ENCODE measurements at places on chromosomes 12 and 14.

- DNase-seq, result peak; percentile 33
Measured at GRCh38 chr14:69712599-69713088, 54.3 kb upstream of the SRSF5 start.

GRCh38 chr12:49979791-49980190 is 7.0 kb downstream of the AQP6 start:
- DNase-seq, result no peak

DNA sequence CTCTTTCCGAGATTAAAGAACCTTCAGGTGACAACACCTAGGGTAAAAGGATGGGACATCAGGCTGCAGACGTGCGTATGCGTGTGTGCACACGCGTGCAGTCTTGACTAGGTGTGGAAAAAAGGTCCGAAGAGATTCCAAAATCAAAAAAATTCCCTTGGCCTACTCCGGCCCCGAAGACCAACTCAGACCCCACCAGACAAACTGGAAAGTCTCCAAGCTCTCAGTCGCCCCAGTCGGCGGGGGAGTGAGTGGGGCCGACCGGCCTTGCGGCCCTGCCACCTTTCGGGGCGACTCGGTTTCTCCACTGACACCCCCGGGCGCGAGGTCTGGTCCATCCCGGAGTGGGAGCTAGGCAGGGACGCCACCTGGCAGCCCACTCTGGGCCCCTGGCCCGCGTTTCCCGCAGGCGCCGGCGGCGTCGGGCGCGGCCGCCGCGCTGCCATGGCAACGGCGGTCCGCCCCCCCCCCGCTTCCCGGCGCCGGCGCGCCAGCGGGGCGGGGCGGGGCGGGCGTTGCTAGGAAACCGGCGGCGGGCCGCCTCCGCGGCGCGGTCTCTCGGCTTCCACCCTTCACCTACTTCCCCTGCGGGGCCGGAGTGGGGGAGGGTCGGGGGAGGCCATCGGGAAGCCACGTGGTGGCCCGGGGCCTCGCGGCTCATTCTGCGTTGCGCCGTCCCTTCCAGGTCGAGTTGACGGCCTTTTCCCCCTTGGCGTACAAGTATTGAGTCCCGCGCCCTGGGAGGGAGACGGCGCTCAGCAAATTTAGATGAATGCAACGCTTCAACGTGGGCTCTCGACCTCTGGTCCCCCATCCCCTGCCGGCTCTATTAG is 253.1 kb downstream of the EFCAB11 start:
- no peak for DNase-seq

GRCh38 chr12:46210873-46211439 is 57.9 kb downstream of the SLC38A1 start:
- DNase-seq, result no peak

DNA sequence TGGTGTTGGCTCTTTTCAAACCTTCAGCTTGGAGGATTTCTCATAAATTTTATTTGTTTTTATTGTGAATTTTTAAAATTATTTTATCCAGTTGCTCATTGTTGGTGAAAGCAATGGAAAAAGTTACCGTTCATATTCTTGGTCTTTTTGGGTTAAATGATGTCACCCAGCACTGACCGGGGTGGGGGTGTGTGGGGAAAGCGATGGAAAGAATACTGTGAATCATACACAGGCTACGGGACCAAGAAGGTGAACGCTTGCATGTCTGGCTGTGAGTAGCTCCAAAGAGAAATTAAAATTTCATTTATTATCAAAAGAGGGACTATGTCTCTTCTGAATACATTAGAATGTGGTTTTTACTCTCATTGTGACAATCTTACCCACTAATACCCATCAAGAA is 430.1 kb downstream of the AEBP2 start:
- DNase-seq, result no peak

DNA sequence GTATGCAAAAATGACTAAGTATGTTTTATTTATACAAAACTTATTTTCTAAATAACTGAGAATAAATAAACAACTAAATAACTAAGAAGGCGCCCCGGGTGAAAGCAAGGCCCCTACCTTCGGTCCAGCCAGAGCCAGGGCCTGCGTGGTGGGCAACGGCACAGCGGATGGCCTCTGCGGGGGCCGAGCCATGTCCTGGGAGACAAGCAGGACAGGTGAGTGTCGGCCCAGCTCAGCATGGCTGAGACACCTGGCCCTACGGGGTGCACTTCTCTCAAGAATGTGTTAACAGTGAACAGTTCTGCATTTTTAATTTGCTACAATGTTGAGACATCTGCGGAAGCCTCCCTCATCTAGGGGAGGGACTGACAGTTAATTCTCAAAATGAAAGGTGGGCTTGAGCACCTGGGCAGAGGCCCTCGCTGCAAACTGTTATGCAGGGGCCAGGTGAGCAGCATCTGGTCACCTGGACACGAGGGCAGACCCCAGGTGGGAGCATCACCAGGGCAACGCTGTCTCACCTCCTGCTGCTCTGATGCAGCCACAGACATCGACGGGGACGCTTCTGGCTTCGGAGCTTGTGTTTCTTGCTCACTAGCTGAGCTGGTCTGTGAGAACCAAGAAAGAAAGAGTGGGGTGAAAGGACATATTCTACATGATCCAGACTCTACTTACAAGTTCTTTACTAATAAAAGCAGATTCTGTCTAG is 31.8 kb downstream of the AMN start:
- no peak for DNase-seq

GRCh38 chr12:68111995-68112394 is 47.5 kb downstream of the IFNG start:
- DNase-seq, result no peak

DNA sequence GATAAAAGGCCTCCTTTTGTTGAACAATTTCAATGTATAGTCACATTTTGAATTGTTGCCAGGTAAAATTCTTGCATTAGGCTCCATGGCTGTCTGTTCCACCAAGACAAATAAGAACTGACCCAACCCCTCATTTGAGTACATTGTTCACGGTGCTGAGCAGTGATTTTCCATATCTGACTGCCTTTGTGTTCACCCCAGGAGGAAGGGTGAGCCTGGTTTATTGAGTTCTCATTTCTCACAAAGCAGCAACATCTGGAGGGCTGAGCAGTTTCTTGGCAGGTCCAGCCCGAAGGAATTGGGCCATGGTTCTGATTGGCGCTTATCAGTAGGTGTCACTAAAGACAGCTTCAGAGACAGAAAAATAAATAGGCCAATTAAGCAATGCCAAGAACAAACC is 149.1 kb downstream of the BMP4 start:
- no peak for DNase-seq

- DNase-seq, result no peak
Measured at GRCh38 chr12:108783446-108783845, 52.1 kb upstream of the CORO1C start.

- DNase-seq, result no peak
Measured at GRCh38 chr12:14885718-14886221, at the start of gene MGP. Gene MGP (minus strand): TSS chr12:14885854. CDS start chr12:14885791, 63 bp downstream.

DNA sequence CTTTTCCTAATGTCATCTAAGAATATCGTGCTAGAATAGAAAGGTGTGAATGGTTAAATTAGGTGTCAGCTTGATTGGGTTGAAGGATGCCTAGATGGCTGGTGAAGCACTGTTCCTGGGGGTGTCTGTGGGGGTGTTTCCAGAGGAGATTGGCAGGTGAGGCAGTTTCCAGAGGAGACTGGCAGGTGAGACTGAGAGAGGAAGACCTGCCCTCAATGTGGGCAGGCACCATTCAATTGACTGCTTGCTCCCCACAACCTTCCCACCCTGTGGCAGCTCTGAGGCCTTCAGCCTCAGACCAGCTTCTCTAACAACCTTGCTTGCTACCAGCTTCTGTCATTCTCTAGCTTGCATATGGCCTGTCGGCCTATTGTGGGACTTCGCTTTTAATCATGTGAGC is 9.2 kb downstream of the RNASE9 start:
- DNase-seq, result no peak

GRCh38 chr12:45439039-45439438 is 223.1 kb downstream of the ANO6 start:
- no peak for DNase-seq

DNA sequence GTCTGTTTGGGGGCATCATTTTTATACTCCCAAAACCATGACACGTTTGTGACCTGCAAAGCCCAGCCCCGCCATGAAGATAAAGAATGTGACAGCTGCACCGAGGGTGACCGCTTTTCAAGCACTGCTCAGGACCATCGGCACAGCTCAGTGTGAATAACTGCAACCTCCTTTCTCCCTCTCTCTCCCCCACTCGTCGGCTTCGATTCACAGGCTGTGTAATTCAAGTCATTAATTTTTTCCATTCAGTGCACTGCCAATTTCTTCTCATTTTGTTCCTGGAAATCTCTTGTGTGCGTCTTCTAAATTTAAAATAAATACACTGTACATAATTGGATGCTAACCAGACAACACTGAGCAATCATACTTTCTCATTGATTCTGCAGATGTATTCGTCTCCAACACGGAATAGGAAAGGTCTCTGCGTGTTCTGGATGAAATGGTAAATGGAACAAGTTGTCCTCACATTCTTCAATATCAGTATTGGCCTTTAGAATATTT is 260.8 kb downstream of the TTC8 start:
- no peak for DNase-seq

- DNase-seq, result no peak
Measured at GRCh38 chr12:94670075-94670474, 19.7 kb upstream of the TMCC3 start.

GRCh38 chr12:19891936-19892591 is 452.8 kb downstream of the AEBP2 start:
- DNase-seq, result no peak

DNA sequence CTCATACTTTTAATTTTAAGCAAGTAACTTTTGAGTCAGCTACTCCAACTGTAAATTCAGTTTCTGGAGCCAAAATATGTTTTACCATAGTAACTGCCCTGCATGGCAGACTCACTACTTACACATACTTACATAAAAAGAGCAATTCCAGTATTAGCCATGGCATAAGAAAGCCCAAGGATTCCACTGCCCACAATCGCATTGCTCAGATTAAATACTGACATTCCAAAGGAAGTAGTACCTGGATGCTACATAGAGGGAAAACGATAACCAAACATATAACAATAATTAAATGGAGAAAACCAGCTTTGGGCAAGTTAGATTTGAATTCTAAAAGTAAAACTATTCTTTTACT is 2.2 kb downstream of the SLC38A2 start:
- DNase-seq, result no peak

- no peak for DNase-seq
Measured at GRCh38 chr12:47885012-47885501, 19.7 kb downstream of the VDR start.

DNA sequence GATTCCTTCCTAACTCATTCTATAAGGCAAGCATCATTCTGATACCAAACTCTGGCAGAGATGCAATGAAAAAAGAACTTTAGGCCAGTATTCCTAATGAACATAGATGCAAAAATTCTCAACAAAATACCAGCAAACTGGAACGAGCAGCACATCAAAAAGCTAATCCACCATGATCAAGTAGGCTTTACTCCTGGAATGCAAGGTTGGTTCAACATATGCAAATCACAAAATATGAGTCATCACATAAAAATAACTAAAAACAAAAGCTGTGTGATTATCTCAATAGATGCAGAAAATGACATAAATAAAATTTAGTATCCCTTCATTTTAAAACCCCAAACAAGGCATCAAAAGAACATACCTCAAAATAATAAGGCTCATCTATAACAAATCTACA is 98.9 kb downstream of the ACSS3 start:
- no peak for DNase-seq

DNA sequence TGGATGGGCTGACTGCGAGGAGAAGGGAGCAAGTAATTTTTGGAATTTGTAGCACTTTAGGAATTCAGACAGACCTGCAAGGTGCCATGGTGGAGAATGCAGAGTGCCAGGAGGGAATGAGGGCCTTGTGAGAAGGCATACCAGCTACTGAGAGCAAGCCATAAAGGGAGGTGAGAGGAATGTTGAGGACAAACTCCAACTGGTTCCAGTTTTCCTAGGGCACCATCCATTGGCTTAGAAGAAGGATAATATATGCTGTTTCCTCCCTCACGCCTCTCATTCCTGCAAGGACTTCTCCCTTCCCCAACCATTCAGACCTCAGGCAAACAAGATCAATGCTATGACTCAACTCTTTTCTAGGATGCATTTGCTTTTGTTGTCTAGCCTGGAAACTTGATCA is 11.2 kb upstream of the DAAM1 start:
- DNase-seq, result no peak

GRCh38 chr14:66216763-66217162 is 269.4 kb upstream of the CCDC196 start:
- DNase-seq, result no peak

- DNase-seq, result no peak
Measured at GRCh38 chr12:56628671-56629458, 1.3 kb downstream of the BAZ2A start.

DNA sequence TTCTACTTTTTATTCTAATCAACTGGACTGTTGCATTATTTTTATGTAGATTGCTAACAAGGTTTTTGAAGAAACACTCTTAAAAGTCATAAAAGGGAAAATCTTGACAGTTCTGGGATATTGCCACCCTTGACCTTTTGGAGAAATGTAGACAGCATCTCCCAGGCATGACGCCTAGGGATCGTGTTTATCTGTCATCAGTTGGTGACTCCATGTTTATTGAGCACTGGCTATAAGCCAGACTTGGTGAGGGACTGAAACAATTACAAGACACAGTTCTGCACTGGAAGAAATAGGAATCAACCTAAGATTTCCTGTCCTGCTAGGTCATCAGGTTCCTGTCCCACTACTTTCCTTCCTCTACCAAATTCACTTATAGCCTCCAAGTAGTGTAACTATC is 34.5 kb downstream of the HMGA2 start:
- DNase-seq, result no peak

DNA sequence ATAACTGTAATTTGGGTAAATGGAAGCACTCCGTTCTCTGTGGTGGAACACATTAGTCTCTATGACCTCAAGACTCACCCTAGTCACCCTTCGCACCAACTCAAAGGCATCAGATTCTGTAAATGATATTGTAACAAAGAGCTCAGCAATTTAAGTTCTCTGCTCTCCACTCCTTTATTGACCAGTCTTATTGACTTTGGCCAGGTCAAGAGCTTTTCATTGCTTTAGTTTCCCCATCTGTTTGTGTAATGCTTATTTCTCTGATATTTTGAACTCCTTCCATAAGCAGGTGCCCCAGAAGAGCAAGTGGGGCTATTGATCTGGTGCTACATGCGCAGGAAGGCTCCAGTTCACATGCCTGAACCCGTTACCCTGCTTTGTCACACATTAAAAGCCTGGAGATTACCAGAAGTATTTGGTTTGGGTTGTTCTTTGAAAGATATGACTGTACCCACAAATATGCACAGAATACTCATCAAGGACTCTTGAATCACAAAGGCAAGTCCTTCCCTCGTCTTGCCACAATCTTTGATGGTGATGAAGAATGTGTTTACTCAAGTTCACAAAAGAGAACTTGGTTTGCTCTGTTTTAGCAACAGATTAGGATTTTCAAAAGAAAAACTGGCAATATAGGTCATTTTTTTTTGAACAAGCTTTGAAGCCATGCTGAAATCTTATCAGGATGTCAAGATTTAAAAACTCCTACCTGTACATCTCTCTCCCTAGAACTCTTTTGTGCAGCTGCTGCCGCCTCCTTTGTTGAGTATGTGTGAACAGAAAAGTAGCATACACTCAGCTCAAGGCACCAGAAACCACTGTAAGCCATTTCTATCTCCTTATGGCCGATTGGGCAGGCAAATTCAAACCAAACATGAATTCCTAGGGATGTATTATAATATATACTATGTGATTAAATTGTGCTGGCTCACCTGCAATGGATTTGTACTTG is 193.9 kb downstream of the BCAT1 start:
- DNase-seq, result no peak

- DNase-seq, result no peak
Measured at GRCh38 chr14:91585856-91586255, 75.7 kb upstream of the PPP4R3A start.
